Mucosa of gallbladder (tissue), 1 donor: ENCODE measurements at places on chromosomes 5 and 9. TPM values are rescaled to one million over a fixed set of nuclear protein-coding genes. Genes with fewer than 3 reads are reported as not detected.

- DNase-seq, result no peak
Measured at GRCh38 chr9:78677326-78677725, 380.4 kb downstream of the PSAT1 start.

- DNase-seq, result no peak
Measured at GRCh38 chr5:160887780-160888179, 35.8 kb upstream of the ATP10B start.

GRCh38 chr5:157778121-157778805 is 34.8 kb downstream of the LSM11 start:
- peak; percentile 17 for DNase-seq

GRCh38 chr5:110469486-110469885 is 257.0 kb downstream of the TMEM232 start:
- DNase-seq, result no peak

GRCh38 chr5:675111-675870 is 17.9 kb downstream of the TPPP start:
- no peak for DNase-seq

DNA sequence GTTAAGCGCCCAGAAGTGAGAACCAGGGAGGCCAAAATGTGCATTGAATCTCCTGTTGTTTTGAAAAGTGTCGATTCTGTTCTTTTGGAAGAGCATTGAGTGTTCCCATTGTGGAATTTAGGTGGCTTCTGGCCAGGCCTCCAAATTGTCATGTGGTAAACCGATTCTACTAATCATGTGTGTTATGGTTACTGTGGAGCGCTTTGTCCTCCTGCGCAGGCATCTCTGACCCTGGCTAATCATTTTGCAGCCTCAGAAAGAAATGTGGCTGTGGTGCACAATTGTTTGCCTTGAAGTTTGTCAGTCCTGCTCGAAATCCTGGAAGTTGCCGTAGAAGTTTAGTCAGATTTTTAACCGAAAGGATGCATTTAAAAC is 121.3 kb downstream of the RASGRF2 start:
- DNase-seq, result no peak

The RIMOC1 gene
- 25.4 TPM for total RNA-seq

The FOXE1 gene
- not detected for total RNA-seq

The CDC25C gene
- 0.37 TPM for total RNA-seq
